ENCODE measurements at places on chromosomes 2 and 18.

DNA sequence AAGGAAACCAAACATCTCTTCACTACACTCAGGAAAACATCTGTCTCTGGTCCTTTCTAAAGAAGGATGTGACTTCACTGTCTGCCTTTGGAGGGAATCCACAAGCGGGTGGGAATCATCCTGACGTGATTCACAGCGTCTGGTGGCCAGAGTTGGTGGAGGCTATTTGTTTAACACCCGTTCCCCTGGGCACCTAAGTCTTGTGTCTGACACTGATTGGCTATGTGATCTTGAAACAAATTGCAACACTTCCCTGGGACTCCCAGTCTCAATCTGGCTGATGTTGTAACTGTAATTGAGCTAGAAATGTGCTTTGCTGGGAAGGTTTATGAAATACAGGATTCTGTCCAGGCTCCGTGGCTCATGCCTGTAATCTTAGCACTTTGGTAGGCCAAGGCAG is 28.8 kb upstream of the SIX3 start:
- peak; percentile 73 for DNase-seq

DNA sequence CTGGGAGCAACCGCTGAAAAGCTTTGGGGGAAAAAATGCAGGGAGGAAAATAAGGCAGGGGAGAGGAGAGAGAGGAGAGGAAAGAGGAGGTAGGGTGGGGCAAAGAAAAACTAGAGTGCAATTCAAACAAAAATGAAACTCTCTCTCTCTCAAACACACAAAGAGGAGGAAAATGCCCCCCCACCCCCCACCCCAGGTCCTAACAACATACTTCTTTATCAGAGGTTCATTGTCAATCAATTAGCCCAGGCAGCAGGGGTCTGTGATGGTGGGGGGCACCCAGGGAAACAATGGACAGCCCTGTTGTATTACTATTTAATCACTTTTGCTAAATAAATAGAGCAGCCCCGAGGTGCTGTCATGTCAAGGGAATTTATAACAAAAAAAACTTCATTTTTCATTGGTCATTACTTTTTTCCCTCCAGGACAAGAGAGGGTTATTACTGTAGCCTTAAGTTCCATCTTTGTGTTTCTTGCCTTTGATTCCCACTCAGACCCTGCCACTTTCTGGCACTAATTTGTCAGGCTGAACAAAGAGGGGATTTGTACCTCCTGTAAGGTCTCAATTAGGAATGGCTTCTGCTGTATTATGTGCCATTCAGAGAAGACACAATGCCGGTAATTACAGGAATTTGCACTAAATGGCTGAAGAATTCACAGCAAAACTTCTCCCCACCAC is 55.0 kb downstream of the PLEKHM3 start:
- no peak for DNase-seq

GRCh38 chr2:230600285-230600684 is 112.4 kb upstream of the CAB39 start:
- DNase-seq, result no peak

GRCh38 chr18:46736135-46736534 is 20.7 kb downstream of the ST8SIA5 start:
- DNase-seq, result no peak

GRCh38 chr2:235952714-235953113 is 215.5 kb downstream of the GBX2 start:
- no peak for DNase-seq

DNA sequence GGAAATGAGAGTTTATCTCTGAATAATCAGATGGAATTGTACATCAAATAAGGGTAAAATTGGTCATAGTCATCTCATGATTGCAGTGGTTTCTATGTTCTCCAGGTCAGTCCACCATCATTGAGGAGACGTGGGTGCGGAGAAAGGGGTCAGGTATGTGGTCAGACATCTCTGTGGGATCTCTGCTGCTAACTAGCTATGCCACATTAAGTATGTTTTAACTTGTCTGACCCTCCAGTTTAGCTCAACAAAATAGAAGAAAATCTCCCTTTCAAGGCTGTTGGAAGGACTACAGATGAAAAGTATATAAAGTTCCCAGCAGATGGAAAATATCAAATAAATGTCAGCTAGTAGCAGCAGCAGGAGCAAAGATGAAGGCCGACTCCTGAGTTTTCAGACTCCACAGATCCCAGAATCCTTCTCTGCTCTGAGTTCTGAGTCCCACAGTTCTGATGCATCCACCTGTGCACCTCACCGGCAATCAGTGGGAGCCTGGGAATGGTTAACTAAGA is 106.6 kb upstream of the CYP1B1 start:
- DNase-seq, result no peak

DNA sequence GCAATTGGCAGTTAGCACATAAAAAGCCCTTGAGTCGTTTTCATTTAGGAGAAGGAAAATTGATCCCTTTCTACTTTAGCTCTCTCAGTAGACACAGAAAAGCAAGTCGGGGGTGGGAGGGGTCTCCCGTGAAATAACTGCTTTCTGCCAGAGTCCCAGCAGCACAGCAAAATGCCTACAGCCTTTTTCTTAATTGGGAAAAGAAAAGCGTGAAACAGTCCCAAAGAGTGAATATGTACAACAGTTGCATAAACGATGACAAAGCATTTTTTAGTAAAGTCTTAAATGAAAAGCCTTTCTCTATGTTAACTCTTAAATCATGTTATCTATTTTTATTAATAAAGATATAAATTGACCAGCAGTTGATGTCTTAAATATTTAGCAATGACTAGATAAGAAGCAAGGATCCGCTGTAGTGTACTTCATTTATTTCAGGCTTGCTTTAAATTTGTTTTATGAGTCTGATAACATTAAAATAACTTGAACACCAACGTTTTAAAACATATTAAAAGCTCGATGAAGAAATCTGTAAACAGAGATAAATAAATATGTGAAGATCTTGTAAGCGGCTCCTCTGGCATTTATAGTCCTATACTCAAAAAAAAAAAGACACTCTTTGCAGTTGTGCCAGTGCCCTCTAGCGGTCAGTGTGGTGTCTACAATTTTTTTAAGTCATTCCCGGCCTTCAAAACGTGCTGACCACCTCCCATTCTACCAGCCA is 42.3 kb upstream of the ATIC start:
- DNase-seq, result peak; percentile 78

DNA sequence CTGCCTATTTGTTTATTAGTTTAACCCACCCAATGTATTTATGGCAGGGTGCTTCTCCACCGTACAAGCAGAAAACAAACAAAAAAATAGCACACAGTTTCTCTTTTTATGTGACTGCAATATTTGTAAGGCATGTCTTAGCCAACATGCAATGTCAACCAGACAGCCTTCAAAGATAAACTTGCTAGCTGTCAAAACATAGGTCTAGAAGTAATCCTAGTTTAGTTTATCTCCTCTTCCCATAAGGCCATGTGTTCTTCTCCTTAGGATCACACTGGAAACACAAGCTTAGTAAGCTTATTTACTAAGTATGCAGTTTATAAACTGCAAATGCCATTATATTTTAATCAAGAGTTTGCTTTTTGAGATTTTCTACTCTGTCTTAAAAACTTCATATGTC is 75.6 kb downstream of the LDAH start:
- peak; percentile 22 for DNase-seq

GRCh38 chr18:8776013-8776943 is 70.9 kb downstream of the MTCL1 start:
- no peak for DNase-seq

GRCh38 chr18:22340331-22340730 is 77.4 kb downstream of the CTAGE1 start:
- no peak for DNase-seq

GRCh38 chr18:22132258-22132657 is 37.1 kb upstream of the GATA6 start:
- no peak for DNase-seq

DNA sequence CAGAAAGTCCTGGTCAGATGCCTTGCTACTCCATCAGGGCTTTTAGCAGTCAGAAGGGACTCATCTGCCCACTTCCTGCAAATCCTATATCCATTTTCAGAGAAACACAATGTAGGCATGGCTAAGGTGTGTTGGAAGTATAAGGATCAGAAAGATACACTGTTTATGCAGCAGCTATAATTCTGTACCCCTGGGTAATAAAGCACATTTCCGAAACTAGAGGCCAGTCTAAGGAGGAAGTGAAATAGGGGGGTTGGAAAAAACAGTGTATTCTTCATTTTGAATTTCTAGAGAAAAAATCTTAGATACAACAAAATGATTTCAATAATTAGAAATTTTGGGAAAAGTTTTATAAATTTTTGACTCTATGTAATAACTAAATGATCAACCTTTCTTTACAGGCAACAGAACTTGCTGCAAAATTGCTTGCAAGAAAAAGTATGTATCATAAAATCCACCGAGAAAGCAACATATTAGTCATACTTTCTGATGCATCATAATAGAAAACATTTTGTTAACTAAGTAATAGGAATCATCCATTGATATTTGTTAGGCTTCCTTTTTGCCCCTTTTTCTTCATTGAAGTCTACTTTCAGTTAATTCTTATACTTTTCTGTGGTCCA is 47.4 kb downstream of the FSIP2 start:
- DNase-seq, result no peak

- DNase-seq, result no peak
Measured at GRCh38 chr2:69017835-69018234, 4.9 kb downstream of the ANTXR1 start.

GRCh38 chr18:9861933-9862332 is 23.8 kb upstream of the TXNDC2 start:
- DNase-seq, result no peak

DNA sequence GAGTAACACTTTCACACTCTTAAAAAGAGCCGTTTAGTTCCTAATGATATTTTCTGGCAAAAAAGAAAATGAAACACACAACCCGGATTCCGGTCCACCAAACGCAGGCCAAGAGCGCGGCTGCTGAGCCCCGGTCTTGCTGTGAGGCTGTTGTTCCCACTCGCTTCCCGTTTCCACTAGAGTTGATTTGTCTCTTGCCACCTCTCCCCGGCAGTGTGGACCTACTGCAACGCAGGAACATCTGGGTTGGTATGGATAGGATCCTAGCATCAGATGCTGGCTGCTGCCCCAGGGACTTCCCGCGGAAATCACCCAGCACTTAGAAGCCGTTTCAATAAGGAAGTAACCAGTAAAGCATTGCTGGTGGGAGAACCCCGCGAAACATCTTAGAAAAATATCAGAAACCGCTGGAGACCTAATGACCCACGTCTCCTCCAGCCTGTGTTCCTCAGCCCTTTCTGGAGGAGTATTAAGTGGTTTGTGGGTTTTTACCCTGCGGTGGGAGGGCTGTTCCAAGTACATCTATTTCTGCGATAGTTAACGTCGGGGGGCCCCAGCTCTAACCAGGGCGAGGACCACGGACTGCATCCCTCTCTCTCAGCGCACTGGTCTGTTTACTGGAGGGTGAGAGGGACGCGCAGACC is 939 bp downstream of the DOCK10 start:
- peak; percentile 67 for DNase-seq

DNA sequence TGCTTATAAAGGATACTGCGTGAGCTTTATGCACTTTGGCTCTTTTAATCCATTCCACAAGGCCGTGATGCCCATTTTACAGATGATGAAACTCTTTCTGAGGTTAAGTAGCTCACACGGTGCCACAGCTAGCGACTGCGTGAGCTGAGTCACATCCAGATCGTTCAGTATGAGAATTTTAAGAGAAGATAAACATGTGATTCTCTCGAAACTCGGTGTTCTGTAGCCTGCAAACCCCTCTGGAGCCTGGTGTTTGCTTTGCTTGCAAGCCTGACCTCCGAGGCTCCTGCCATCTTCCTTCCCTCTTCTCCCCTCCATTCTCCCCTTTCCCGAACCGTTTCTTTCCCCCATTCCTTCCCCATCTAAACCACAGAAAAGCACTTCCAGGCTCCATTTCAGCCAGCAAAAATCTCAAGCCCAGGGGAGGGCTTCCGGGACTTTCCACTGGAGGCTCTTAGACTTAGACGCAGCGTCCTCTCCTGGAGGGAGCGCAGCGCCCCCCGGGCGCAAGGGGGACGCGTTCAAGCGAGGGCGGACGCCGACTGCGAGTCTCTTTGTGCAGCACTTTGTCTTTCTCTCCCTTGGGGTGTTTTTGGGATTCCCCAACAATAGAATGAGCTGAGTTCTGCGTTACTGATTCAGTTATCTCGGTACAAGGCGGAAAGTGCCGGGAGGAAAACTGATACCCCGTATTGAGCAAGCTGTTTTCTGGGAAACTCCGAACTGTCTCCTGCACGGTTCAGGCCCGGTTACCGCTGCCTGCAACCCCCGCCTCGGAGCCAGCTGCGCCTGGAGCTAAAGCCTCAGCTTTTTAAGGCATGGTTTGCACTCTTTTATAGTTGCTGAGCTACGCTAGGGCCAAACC is 38.0 kb downstream of the CYP1B1 start:
- peak; percentile 88 for DNase-seq

GRCh38 chr2:47155091-47155876 is at the start of gene STPG4:
Gene STPG4 (minus strand): TSS chr2:47155308. CDS start chr2:47155251, 57 bp downstream.
- no peak for DNase-seq

- peak; percentile 58 for DNase-seq
Measured at GRCh38 chr2:168671932-168672331, 130.5 kb upstream of the NOSTRIN start.

GRCh38 chr2:179226961-179227259 is 37.7 kb downstream of the SESTD1 start:
- DNase-seq, result no peak

GRCh38 chr2:31947871-31948270 is 62.9 kb downstream of the MEMO1 start:
- no peak for DNase-seq

- no peak for DNase-seq
Measured at GRCh38 chr18:56112984-56113383, 525.0 kb upstream of the TCF4 start.

DNA sequence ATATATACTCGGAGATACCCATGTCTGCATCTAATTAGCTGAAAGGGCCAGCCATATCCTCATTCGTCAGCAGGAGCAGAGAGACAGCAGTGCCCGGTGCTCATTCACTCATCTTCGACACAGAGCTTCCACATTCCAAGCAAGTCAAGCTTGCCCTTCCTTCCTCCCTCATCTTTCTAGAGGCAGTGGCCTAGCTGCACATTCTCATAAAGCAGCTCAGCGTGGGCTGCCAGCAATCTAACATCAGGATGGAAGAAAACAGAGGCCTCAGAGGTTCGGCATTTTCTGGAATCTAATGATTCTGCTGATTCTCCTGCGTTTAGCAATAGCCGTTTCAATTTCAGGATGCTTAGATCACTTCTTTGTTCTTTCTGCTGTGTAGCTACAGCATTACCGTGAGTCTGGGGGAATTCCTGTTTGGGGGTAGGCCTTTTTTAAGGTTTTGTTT is 68.8 kb downstream of the CLHC1 start:
- DNase-seq, result peak; percentile 86

Data from iris pigment epithelial cell (primary cell).